ENCODE measurements at places on chromosomes 12 and 14.
A peak's percentile ranks its signal among the peaks of the same experiment; 100 is the strongest.

DNA sequence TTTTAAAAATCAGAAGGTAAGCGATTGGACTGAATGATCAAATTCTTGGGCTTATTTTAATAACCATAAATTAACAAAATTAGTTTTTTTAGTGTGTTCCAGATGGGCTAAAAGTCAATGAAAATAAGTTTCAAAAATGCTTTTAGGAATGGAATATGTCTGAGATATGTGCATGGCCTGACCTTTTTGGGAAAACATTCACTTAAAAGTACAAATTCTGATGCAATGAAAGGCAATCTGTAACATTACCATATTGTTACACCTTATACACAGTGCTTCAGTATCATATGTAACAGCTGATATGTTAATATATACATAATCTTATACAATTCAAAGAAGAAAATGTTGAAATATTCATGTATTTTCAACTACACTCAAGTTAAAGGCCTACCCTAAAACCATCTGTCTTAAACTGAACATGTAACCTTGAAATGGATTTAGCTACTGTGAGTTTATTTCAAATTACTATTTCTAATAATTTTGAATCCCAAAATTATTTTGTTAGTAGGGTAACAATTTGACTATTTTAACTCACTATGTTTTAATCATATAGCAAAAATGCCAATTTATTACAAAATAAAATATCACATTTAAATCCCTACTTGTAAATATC is 84.8 kb downstream of the EEA1 start:
- DNase-seq = no peak

DNA sequence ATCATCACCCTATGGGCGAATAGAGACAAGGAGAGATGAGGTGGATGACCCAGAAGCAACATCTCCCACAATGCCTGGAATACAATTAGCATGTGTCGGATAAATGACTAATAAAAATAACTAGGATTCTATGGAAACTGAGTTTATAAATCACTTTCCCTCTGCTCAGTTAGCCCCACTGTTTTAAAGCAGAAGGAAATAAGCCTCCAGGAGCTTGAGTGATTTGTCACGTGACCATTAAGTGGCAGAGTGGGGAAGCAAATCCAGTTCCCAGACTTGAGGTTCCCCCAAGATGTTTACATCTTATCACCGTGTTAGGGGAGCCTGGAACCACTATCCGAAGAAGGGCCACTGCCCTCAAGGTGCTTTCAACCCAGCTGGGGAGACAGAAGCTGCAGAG is 136.5 kb upstream of the CCND2 start:
- no peak for DNase-seq

GRCh38 chr12:79546466-79547043 is 144.2 kb downstream of the PAWR start:
- DNase-seq = no peak

DNA sequence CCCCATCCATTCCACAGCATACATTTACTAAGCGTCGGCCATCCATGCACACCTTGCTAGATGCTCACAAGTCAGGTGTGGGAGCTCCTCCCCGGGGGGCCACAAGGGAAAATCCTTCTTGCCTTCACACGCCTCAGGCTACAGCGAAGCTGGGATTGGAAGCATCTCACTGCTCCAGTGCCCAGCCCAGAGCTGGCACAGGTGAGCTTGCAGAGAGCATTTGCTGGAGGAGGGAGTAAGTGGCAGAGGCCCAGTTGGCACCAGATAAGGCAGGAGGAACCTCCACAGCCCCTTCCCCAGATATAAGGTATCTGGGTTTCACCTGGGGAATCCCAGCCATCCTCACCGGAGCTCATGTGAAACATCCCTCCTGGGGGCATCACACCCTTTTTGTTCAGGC is 1.8 kb downstream of the TRPV4 start:
- DNase-seq = no peak

GRCh38 chr12:91203610-91204009 is 21.0 kb upstream of the DCN start:
- no peak for DNase-seq

- no peak for DNase-seq
These were observed 152.5 kb downstream of the SAMD4A start for GRCh38 chr14:54719406-54719805.

- peak; percentile 57 for DNase-seq
These were observed 70.2 kb upstream of the ZFP36L1 start for GRCh38 chr14:68862954-68863594.

DNA sequence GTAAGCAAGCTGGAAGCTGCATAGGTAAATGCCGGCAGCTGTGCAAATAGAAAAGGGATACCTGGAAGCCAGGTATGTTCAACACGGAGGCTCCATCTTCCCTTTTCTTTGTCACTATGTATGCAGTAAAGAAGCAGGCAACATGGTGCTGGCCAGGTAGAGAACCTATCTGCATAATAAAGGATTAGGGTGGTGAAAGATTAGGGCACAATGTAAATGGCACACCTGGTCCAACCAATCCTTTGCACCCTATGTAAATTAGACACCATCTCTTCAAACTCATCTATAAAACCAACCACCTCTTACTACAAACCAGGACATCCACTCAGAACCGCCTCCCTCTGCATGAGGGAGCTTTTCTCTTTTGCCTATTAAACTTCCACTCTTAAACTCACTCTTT is 32.3 kb downstream of the RPS29 start:
- no peak for DNase-seq

- no peak for DNase-seq
These were observed 337.2 kb downstream of the RPS29 start for GRCh38 chr14:49249022-49249421.

- DNase-seq = no peak
These were observed 137.6 kb downstream of the TSPAN9 start for GRCh38 chr12:3214526-3215365.

DNA sequence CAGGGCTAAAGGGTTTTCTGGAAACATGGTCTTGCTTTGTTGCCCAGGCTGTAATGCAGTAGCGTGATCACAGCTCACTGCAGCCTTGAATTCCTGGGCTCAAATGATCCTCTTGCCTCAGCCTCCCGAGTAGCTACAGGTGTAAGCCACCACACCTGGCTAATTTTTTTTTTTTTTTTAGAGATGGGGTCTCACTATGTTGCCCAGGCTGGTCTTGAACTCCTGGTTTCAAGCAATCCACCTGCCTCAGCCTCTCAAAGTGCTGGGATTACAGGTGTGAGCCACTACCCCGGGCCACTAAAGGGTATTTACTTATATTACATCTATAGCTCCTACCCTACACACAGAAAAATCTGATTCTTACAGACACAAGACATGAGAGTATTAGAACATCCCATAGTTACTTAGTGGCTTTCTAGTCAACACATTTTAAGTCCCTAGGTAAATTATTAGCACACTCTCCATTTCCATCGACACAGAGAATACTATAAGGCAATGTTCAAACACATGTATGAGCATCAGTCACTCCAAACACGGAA is 6.2 kb upstream of the DCAF11 start:
- no peak for DNase-seq

DNA sequence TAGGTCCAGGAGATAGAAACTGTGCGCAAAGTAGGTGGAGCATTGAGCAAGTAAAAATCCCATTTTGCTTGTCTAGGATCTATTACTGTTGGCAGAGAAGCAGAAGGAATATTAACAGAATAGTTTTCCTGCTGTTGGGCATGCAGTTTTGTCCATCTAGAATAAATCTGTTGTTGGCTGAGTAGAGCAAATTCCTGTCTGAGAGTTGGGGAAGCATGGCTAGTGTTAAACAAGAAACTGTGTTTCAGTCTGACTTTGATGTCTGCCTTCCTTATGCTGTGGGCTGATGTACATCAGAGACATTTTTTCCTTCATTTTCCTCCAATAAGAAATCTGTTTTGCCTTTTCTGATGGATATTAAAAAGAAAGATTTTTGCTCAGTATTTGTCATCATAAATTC is 98.2 kb downstream of the RAD52 start:
- no peak for DNase-seq

GRCh38 chr14:50813544-50813863 is 17.5 kb downstream of the NIN start:
- no peak for DNase-seq

- DNase-seq = peak; percentile 8
These were observed 1.0 kb downstream of the INSM2 start for GRCh38 chr14:35534873-35535482.

GRCh38 chr12:80807640-80808288 is 91.1 kb downstream of the MYF5 start:
- no peak for DNase-seq

- DNase-seq = peak; percentile 36
These were observed 4.2 kb downstream of the RDH5 start for GRCh38 chr12:55724226-55724939.

- DNase-seq = peak; percentile 44
These were observed 45.6 kb downstream of the UBE3B start for GRCh38 chr12:109523071-109523470.

DNA sequence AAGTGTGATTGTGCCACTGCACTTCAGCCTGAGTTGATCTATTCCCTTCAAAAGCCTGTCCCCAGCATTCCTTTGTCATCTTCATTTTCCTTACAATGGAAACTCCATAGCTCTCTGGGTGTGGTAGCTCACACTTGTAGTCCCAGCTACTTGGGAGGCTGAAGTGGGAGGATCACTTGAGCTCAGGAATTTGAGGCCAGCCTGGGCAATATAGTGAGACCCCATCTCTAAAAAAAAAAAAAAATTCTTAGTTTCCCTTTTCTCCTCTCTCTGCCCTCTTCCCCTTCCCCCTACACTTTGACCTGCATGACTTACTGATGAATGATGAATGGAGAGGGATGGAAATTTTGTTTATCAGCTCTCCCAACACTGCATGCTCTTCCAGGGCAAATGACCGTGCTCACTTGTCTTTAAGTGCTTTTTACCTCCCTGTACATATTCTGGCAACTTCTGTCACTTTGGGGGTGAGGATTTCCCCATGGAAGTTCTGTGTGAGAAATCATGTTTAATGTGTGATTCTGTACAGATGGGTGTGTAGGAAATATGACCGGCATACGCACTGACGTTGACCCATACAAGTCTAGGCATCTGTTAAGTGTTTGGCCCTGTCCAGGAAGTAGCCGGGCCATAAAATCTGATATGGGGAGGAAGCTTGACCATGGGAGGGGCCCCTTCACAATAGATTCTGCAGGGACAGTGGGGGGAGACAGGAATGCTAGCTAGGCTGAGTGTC is 65.4 kb downstream of the ZFP36L1 start:
- DNase-seq = no peak

DNA sequence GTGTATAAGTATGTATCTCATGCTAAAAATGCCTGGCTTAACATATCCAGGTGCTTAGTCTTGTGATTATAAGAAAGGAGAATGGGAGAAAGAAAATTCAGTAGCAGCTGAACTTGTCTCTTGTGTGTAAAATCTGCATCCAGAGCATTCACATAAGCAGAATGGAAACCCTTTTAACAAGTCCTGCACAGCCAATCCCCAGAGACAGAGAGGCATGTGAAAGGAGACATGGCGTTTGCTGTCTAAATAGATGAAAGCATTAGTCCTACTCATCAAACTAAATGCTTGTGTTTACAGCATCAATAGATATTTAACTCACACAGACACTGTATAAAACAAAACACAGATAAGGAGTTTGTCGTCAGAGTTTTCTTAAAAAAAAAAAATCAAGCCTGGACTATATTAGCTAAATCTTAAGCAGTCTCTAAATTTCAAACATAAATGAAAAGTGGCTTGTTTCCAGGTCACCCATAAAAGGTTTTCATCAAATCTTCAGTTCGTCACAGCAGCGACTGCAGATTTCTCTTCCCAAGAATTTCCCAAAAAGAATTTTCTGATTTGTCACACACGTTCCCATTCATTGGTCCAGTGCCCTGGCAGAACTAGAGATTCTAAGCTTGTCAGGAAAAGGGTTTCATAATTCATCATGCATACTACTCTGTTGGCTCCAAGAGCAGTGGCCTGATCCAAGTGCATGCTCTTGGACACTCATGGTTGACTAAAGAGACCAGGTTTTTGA is 249.2 kb downstream of the BTG1 start:
- DNase-seq = no peak

- no peak for DNase-seq
These were observed 887.2 kb downstream of the NRXN3 start for GRCh38 chr14:79057333-79057732.

GRCh38 chr12:58529897-58530741 is 390.2 kb downstream of the LRIG3 start:
- DNase-seq = no peak

- DNase-seq = no peak
These were observed 19.0 kb upstream of the SLC6A12 start for GRCh38 chr12:232731-233614.

DNA sequence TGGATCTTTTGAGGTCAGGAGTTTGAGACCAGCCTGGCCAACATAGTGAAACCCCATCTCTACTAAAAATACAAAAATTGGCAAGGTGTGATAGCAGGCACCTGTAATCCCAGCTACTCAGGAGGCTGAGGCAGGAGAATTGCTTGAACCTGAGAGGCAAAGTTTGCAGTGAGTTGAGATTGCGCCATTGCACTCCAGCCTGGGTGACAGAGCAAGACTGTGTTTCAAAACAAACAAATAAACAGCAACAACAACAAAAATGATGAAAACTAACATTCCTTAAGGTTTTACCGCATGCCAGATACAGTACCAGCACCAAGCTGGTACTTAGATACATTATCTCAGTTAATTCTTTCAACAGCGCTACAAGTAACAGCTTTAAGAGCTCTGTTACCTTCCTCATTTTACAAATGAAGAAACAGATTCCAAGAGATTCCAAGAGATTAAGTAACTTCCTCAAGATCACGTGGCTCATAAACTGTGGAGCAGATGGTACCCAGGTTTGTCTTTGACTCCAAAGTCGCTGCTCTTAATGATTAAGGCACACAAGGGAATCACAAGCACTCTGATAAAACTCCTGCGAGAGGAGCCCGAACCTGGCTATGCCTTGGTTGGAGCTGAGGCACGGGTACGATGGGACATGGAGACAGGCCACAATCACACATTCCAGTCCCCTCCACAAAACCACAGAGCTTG is 17.7 kb upstream of the PLEK2 start:
- DNase-seq = no peak

- no peak for DNase-seq
These were observed 256.1 kb downstream of the GLT1D1 start for GRCh38 chr12:129109174-129110001.

DNA sequence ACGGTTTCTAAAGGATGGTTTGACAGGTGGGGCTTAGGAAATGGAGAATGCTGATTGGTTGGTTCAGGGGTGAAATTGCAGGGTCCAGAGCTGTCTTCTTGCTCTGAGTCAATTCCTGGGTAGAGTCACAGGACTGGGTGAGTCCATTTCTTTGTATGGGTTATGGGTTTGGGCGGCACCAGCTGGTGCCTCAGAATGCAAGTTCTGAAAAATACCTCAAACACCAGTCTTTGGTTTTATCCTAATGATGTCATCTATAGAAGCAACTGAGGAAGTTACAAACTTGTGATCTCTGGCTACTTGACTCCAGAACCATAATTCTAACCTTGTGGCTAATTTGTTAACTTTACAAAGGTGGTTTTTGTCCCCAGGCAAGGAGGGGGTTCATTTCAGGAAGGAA is 47.6 kb upstream of the EIF5 start:
- DNase-seq = no peak

All from amygdala (tissue), 56 donors.